ENCODE measurements at places on chromosomes 7 and 10.
A peak's percentile ranks its signal among the peaks of the same experiment; 100 is the strongest.

- no peak overlapping the region for H3K4me3 ChIP-seq
- H3K27ac ChIP-seq, result no peak overlapping the region
- no peaks in the 10 kb centered on the region for H3K27me3 ChIP-seq
- DNase-seq, result no peak
- H3K36me3 ChIP-seq, result peaks cover 26% of the 10 kb centered on the region
These were observed 40.0 kb downstream of the ZNF438 start for GRCh38 chr10:30991647-30992011.

DNA sequence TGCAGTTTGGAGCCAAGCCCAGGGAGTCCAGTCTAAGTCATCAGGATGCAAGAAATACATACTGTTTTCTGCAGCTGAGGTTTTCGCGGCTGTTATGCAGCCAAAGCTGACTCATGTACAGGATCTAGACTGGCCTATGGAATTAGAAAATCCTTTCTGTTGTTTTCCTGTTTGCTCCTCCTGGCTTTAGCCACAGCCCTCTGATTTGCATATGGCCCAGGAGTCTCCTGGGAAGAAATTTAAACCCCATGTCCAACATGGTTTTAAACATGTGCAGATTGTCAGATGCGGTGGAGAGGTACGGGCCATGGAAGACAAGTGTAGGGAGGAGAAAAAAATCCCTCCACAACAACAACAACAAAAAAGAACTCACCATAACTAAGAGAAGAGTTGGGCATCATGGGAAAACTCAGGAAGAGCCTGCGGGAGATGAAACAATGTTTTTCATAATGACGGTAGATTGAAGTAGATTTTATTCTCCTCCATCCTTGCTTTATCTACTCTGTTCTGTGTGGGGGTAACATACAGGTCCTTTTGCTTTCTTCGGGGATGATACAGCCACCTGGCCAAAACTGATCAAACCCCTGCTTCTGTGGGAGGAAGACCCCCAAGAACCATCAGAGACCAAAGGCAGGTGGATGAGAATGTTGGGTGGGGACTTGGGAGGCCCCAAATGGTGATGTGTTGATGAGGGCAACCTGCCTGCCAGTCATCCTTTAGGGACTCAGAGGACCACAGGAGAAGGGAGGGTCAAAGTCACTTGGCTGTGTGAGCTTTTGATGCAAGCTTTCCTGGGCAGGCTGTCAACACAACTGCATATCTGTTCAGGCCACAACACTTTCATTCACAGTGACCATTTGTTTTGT lies 29.8 kb upstream of the GNA12 start:
- H3K27ac ChIP-seq, result peak overlapping the region; percentile 100
- no peak overlapping the region for H3K4me3 ChIP-seq
- no peak for DNase-seq

GRCh38 chr10:103811463-103811862 lies 43.9 kb downstream of the SH3PXD2A start:
- no peak overlapping the region for H3K4me3 ChIP-seq
- DNase-seq, result no peak
- no peaks in the 10 kb centered on the region for H3K27me3 ChIP-seq

DNA sequence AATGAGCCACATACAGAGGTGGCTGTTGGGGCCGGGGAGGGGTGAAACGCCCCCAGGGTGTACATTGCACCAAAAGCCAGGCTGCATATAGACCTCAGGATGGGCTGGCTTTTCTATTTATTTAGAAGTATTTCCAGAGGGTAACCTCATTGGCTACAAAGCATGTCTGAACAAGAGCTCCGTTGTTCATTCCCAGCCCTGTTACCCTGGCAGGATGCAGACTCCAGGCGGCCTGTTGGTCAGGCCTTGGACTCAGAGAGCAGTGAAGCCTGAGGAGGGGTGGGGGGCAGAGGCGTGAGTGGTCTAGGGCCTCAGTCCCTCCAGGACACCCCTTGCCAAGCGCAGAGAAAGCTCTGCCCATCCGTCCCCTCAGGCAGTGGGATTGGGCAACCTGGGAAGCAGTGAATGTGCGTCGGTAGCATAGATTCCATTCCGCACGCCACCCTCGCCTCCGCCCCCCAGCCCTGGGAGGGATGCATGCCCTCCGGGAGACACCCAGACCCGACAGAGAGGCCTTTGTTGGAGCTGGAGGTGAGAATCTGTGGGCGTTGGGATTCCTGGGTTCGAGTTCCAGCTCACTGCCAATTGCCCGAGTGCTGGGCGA lies 41.9 kb downstream of the TCF7L2 start:
- peak overlapping the region; percentile 27 for H3K27ac ChIP-seq
- no peaks in the 10 kb centered on the region for H3K27me3 ChIP-seq
- peaks cover 58% of the 10 kb centered on the region for H3K4me1 ChIP-seq
- H3K4me3 ChIP-seq, result no peak overlapping the region
- H3K36me3 ChIP-seq, result peaks cover 12% of the 10 kb centered on the region
- no peak for DNase-seq

DNA sequence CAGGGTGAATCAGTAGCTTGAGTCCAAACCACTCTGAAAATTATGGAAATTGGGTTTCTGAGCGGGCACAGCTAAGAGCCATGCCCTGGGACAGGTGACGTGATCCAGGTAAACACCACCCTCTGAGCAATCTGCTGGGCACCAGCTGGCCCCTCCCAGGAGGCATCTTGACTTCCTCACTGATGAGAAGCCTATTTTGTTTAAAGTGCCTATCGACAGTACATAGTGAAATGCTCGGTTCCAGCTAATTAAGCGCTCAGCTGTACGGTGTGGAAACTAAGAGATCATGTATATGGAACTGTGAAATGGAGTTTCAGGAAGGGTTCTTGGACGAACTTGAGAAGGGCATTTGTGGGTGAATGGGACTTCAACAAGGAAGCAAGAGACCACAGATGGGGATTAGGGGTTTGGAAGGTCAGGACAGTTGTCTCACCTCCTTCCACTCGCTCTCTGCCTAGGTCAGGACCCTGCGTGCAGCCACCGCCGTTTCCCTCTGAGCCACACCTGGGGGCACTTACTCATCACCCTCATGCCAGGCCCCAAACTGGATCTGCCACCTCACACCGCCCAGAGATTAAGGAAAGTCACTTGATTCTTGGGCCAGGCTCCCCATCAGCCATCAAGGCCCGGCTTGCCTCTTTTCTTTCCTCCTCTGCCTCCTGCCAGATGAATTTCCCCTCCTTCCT lies 3.2 kb downstream of the ITPRIP start:
- H3K4me3 ChIP-seq, result no peak overlapping the region
- no peaks in the 10 kb centered on the region for H3K27me3 ChIP-seq
- peaks cover 81% of the 10 kb centered on the region for H3K4me1 ChIP-seq
- no peak overlapping the region for H3K27ac ChIP-seq

GRCh38 chr10:9222917-9223316 lies 1168.4 kb downstream of the GATA3 start:
- H3K36me3 ChIP-seq, result no peaks in the 10 kb centered on the region
- no peak overlapping the region for H3K4me3 ChIP-seq
- H3K4me1 ChIP-seq, result peaks cover 13% of the 10 kb centered on the region
- DNase-seq, result no peak

DNA sequence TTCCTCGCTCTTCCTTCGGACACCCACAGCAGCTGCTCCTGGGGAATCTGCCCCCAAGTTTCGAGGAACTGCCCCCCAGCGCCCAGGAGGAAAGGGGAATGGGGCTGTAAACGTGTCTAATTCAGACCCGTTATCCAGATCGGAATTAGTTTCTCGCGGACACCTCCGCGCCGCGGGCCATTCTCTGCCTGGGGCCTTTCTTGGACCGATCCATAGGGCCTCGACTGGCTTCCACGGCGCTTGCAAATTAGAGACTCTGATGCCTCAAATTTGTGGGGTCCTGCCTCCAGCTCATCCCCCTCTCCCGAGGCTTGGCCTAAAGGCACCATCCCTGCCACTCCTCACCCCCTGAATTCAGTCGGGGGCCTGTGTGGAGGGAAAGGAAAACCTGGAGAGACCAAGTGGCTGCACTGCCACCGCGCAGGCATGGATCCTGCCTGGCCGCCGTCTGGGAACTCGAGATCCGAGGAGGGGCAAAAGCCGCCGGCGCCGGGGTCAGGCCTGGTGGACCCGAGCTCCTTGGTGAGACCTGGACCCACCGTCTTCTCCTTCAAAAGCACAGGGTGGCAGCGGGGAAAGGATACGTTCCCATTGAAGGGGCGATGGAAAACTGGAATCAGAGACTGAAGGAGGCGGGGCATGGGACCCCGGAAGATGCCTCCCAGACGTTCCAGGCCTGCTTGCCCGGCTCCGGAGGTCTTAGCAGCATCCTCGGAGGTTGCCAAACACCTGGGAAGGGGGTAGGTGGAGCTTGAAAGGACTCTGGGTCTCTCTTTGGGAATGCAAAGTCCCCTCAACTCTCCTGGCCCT lies 13.7 kb downstream of the LBX1 start:
- H3K4me3 ChIP-seq, result peak overlapping the region; percentile 74
- peaks cover 98% of the 10 kb centered on the region for H3K27me3 ChIP-seq
- H3K27ac ChIP-seq, result no peak overlapping the region
- peaks cover 31% of the 10 kb centered on the region for H3K4me1 ChIP-seq
- no peaks in the 10 kb centered on the region for H3K36me3 ChIP-seq

- H3K27me3 ChIP-seq, result no peaks in the 10 kb centered on the region
- no peak overlapping the region for H3K4me3 ChIP-seq
- H3K4me1 ChIP-seq, result peaks cover 5% of the 10 kb centered on the region
- no peaks in the 10 kb centered on the region for H3K36me3 ChIP-seq
- H3K27ac ChIP-seq, result no peak overlapping the region
- DNase-seq, result no peak
These were observed 65.6 kb downstream of the POM121L12 start for GRCh38 chr7:53101026-53101425.

DNA sequence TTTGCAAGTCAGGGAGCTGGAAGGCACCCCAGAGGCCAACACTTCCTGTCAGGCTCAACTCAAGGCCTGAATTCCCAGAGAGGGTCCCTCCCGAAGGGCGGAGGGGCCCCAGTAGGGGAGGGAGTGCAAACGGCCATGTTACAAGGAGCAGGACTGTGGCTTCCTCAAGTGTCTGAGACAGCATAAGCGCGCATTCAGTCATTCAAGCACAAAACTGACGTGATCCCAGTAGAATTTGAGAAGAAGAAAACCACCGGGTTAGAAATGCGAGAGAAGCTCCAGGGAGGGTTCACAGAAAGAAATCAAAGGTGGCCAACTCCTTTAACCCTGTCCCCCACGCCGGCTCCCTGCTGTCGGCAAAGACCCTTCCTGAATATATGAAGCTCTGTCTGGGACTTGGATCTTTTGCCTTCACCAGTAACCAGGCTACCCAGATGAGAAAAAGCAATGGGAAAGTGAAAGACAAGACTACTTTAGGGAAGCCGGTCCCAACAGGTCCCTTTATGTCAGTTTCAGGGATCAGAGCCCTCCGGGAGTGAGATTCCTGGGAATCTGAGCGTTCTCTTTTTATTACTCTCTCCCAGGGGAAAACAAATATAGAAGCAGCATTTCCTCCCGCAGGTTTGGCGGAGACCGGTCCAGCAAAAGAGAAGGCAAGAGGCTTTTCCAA lies 1.3 kb downstream of the AFAP1L2 start:
- H3K27me3 ChIP-seq, result peaks cover 55% of the 10 kb centered on the region
- H3K36me3 ChIP-seq, result no peaks in the 10 kb centered on the region
- peaks cover 26% of the 10 kb centered on the region for H3K4me1 ChIP-seq

DNA sequence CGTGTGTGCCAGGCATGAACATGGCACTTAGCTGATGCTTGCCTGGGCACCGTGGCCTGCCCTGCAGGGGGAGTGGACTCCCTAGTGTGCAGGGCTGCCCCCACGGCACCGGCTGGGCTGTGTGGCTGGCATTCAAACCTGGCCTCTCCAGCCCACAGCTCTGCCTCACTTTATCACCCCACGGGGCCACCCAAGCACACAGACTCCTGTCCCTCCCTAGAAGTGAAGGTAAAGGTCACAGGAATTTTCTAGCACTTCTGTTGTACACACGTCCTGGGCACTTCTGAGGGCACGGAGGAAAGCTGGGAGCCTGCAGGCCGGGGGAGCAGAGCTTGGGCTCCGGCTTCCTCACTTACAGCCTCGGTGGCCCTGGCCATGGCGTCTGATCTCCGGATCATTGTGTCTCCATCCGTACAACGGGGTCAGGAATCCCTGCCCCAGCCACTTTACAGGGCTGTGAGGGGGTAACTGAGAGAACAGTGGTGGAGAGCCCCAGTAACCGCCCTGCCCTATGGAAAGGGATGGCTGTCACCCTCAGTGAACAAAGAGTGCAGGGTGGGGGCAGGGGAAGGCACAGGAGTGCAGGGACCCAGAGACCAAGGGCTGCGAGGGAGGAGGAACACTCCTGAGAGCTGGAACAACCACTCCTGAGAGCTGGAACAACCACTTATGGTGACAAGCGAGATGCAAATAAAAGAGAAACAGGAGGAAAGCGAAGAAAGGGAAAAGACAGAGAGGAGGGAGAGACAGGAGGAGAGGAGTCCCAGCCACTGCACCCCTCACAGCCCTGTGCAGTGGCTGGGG lies 3.9 kb upstream of the PYROXD2 start:
- H3K4me1 ChIP-seq, result peaks cover 13% of the 10 kb centered on the region
- H3K27ac ChIP-seq, result no peak overlapping the region
- DNase-seq, result no peak
- H3K27me3 ChIP-seq, result no peaks in the 10 kb centered on the region
- no peak overlapping the region for H3K4me3 ChIP-seq

- no peak overlapping the region for H3K27ac ChIP-seq
- H3K4me1 ChIP-seq, result peaks cover 24% of the 10 kb centered on the region
- peaks cover 22% of the 10 kb centered on the region for H3K27me3 ChIP-seq
- no peak for DNase-seq
- no peak overlapping the region for H3K4me3 ChIP-seq
These were observed 59.9 kb downstream of the INSIG1 start for GRCh38 chr7:155357573-155358041.

- peaks cover 35% of the 10 kb centered on the region for H3K4me1 ChIP-seq
- peak overlapping the region; percentile 36 for H3K4me3 ChIP-seq
- H3K36me3 ChIP-seq, result peaks cover 5% of the 10 kb centered on the region
These were observed 2.8 kb downstream of the RSBN1L start for GRCh38 chr7:77699056-77699455.

DNA sequence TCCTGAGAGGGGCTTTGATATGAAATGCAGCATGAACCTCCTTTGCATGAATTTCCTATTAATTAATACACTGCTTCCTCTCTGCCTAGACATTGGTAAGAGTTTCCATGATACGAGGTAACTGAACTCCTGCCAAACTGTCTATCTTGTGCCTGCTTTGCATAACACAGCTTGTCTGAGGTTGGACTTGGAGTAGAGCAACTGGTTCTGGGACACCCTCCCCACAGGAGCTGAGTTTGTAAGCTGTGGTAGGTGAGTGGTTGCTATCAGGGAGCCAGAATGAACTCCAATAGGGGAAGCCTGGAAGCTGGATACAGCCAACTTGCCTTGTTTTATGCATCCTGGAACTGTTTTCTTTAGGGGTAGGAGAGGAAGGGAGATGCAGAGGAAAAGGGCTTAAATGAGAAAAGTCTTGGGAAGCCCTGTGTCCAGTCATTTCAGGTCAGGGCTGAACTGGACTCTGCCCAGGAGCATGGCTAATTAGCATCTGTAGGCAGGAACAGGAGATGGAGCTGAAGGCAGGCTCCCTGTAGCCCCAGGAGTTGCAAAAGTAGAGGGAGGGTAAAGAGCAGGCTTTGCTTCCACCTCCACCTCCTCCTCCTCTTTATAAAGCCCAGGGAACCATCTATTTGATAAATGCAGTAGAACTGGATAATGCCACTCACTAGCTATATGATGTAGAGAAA lies 73.2 kb upstream of the GPR158 start:
- H3K4me3 ChIP-seq, result no peak overlapping the region
- H3K4me1 ChIP-seq, result peaks cover 42% of the 10 kb centered on the region
- DNase-seq, result no peak
- H3K36me3 ChIP-seq, result no peaks in the 10 kb centered on the region
- peaks cover 24% of the 10 kb centered on the region for H3K27me3 ChIP-seq

Data from WTC11 (cell line).